T-helper 17 cell (primary cell): ENCODE measurements at places on chromosomes 13 and 19. TPM values are rescaled to one million over a fixed set of nuclear protein-coding genes. Genes with fewer than 3 reads are reported as not detected.

DNA sequence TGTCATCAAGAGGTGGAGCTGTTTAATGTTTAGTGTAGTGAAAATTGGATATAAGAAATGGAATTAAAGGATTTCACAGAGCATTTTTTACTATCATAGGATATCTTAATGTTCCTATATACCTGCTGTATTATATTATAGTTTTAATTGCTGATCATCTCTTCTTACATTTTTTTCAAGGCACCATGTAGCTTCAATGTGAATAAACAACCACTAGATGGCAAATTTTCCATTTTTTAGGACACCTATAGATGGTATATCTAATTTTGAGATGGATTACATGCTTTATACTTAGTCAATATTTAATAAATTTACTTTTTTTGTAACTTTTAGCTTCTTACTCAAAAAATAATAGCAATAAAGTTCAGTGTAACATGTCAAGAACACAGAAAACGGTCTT, 9.0 kb upstream of the ATXN8OS start:
- no peak for DNase-seq

The NCR1 gene
- not detected for total RNA-seq

DNA sequence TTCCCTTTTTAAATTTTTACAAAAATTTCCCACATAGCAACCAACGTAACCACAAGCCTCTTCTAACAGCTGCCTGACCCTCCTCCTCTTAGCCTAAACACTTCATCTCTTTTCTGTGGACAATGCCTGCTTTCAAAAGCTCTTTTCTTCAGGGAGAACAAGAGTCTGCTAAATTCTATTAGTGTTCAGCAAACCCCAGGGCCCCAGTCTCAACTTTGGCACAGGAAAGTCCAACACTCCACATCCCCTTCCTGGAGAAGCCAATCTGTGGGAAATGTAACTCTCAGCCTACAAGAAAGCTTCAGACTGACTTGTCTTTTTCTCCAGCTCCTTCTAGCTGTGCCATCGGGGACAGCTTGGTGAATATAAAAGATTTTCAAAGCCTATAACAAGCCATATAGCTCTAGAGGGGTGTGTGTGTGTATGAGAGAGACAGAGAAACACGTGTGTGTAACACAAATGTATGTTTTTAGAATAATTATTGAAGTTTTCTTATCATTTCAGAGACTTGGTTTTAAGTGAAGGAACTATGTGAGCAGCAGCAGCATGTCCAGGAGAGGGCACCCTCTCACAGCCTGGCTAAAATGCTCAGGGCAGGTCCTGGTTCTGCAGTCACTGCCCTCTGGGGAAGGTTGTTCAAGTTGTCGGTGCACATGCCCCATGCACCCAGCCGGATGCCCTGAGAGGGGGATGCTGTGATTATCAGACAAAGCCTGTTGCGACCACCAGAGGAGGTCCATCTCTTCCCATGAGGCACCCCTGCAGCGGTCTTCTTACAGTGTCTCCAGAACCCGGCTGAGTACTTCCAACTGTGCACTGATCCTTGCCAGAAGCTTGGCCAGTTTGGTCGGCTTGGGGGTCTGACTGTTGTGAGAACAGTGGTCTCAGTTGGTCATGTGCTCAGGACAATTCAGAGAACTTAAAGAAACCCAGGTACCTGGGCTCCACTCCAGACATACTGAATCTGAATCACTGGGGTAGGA, 34.4 kb downstream of the CCDC70 start:
- peak; percentile 21 for DNase-seq

GRCh38 chr19:40774916-40775631, at the start of gene MIA:
MIA (plus strand) TSS chr19:40775521; CDS start chr19:40775543, 22 bp downstream.
- no peak for DNase-seq
